D721Med (cell line): ENCODE measurements at places on chromosomes 11 and 22.

DNA sequence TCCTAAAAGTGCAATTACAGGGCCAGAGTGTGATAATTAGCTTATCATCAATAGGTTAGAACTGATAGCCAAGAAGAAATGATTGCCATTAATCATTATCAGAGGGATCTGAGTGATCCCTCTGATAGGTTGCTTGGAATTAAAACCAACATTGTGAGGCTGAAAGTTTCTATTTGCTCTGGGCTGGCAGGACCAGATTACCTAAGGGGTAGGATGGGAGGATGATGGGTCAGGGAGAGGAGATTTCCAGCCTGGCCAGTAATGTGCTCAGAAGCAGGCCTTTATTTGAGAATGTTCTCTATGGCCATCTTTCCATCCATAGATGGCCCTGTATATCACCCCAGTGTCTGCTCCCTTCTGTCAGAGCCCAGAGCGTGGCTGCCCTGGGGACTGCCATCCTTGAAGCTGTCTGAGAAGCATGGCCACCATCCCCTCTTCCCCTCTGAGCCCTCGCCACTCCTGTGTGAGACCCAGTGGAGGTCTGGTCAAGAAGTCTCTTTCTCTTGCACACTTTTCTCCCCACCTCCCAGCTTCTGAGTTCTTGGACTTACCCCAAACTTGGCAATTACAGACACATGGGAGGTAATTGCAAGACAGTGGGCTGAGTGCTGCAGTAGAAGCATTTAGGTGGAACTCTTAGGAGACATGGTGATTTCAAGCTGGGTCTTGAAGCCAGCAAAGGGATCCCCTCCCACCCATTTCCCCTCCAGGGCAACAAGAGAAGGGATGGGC is 11.7 kb downstream of the PARVA start:
- no peak for DNase-seq

- DNase-seq = no peak
Measured at GRCh38 chr11:127052404-127052803, 51.8 kb upstream of the KIRREL3 start.

DNA sequence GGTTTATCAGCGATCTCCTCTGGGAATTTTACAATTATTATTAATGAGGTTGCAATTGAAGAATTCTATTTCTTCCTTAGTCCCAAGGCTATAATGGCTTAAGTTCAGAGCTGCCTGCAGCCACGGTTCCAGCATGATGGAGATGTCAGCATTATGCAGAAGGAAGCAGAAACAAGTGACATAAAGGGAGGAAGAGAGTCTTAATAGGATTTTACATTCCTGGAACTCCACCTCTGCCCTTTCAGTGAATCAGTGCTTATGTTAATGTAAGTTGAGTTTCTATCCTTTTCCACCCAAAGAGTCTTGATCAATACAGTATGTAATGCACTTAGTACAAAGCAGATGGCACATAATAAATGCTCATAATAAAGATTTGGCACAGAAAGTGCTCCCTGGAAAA is 11.6 kb upstream of the NRGN start:
- no peak for DNase-seq

GRCh38 chr11:110069158-110069737 is 23.9 kb upstream of the ZC3H12C start:
- no peak for DNase-seq

DNA sequence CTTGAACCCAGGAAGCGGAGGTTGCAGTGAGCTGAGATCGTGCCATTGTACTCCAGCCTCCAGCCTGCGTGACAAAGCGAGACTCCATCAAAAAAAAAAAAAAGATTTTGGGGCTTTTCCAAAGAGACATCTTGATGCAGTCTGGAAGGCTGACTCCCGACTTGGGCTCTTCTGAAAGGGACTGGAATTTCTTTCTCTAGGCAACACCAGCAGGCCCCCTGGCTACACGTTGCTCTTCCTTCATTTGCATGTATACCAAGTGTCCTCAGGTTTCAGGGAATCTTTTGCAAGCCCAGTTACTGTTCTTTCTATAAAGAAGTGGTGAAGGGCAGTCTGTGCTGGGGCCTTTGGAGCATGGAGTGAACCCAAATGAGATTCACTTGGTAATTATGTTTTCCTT is 211.0 kb downstream of the GRIK4 start:
- DNase-seq = no peak

DNA sequence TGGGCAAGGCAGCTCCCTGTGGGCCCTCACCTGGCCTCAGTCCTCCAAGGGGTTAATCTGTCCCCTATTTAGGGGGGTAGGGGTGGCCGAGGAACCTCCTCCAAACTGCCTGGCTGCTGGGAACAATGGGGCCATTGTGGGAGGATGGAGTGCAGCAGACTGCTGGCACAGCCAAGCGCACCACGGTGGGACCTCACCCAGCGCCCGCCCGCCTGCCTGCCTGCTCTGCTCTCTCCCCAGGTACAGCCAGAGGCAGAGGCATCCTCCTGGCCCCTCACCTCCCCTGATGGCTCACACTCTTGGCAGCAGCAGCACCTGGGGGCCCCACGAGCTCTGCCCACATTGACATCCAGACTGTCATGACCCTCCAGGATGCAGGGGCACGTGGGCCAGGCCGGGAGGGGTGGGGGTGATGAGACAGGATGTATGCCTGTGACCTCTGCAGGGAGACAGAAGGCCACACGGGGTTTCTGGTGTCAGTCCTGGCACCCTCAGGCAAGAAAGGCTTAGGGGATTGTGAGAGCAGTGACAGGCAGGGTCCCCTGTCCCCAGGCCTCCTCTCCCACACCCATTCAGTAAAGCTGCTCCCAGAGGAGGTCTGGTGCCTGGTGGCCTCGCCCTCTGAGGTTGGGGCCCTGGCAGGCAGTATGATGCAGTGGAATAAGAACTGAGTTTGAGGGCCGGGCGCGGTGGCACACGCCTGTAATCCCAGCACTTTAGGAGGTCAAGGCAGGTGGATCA is 11.4 kb downstream of the BCL9L start:
- DNase-seq = no peak

GRCh38 chr11:134762248-134763029 is 350.4 kb upstream of the B3GAT1 start:
- DNase-seq = no peak

DNA sequence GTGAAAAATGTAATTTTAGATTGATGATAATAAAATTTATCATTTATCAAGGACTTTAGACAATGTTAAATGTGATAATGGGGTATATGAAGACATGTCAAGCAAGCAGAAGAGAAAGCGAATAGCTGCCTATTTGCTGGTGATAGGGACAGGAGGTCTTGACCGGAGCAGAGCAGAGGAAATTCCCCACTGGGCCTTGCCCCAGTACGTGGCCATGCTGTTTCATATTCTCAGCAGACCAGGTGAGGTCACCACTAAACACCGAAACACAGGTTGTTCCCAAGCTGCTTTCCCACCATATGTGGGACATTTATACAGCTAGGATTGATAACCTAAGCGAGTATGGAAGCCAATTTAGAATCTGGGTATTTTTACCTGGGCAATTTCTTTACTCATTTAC is 1629.6 kb downstream of the FAM181B start:
- DNase-seq = no peak
